Activated CD4-positive, CD25-positive, alpha-beta regulatory T cell (primary cell): ENCODE measurements at places on chromosomes 5 and 9.

DNA sequence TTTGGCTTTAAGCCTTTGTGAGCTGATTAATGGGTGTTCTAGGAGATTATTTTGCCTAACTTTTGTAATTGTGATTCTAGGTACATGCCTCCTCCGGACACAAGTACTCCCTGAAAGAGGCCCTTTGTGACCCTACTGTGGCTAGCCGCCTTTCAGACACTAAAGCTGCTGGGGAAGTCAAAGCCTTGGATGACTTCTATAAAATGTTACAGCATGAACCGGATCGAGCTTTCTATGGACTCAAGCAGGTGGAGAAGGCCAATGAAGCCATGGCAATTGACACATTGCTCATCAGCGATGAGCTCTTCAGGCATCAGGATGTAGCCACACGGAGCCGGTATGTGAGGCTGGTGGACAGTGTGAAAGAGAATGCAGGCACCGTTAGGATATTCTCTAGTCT lies 13.6 kb downstream of the ITGA1 start:
- DNase-seq = no peak

- DNase-seq = no peak
These were observed 90.2 kb downstream of the XRCC4 start for GRCh38 chr5:83167538-83167937.

- no peak for DNase-seq
These were observed 87.9 kb upstream of the TRIO start for GRCh38 chr5:14054965-14055963.

- DNase-seq = no peak
These were observed 2.1 kb downstream of the SAXO1 start for GRCh38 chr9:19030899-19031298.

DNA sequence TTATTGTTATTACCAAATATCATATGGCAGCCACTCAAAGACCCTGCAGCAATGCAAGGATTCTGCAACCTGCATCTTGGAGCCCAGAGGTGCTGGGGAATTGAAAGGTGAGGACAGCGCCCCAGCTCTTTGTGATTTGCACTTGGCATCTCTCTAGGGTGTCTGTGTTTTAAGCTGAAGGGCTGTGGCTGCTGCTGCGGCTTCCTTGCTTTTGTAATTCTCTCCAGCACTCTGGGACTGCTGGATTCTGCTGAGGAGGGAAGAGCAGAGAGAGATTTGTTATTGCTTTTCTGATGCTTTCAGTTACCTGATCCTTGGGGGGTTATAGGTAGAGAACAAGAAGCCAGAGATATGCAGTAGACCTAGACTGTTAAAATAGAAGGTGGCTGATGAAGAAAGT lies 562.4 kb downstream of the EBF1 start:
- no peak for DNase-seq

DNA sequence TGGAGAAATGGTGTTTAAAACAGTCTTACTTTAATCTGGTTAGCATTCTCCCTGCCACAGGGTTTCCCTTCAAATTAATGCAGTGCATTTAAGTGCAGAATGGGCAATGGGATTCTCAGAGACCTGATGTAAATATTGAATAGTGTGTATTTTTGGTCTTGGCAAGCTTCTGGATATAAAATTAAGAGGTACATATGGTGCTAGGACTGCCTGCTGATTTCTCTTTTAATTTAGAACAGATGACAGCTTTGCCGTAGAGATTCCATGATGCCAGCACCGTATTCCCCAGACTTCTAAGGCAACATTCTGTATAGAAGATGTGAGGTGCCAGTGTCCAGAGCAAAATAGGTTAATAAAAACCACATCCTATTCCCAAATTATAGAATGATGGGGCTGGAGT lies 1.9 kb downstream of the MTAP start:
- no peak for DNase-seq

GRCh38 chr5:38618154-38618553 lies 61.7 kb upstream of the LIFR start:
- DNase-seq = no peak

DNA sequence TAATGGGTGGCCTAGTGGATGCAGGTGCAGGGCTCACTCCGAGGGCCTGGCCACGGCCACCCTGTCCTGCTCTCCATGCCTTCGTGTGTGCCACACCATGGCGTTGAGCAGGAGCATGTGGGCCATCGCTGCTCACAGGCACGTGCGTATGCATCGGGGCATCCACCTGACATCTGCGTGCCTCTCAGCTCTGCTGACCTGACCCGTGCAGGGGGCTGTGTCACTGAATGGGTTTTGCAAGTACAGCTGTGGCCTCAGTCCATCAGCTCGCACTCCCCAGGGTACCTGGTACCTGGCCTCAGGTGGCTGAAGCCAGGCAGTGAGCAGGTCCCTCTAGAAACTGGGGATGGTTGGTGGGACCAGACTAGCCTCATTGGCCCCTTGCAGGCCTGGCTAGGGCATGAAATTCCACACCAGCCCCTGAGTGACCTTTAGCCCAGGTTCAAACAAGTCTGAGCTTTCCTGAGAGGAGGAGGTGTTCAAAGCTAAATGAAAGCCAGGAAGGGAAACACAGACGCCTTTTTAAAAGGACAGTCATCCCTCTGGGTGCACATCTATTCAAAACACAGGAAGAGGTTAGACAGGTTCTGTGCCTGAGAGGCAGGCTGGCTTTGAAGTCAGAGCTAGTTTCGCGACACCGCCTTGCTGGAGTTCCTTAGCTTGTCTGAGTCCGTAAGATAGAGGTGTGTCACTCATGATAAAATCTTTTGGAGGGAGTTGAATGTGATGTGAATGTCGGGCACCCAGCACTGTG lies 74.0 kb downstream of the MACROH2A1 start:
- no peak for DNase-seq

DNA sequence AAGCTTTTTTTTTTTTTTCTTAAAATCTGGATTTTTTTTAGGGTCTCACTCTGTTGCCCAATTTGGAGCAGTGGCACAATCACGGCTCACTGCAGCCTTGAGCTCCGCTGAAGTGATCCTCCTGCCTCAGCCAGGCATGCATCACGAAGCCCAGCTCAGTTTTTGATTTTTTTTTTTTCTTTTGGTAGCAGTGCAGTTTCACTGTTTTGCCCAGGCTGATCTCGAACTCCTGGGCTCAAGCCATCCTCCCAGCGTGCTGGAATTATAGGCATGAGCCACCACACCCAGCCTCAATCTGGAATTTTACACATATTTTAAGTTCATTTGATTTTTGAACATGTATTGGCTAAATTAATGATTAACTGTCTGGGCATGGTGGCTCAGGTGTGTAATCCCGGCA lies 36.3 kb downstream of the TRIO start:
- no peak for DNase-seq

DNA sequence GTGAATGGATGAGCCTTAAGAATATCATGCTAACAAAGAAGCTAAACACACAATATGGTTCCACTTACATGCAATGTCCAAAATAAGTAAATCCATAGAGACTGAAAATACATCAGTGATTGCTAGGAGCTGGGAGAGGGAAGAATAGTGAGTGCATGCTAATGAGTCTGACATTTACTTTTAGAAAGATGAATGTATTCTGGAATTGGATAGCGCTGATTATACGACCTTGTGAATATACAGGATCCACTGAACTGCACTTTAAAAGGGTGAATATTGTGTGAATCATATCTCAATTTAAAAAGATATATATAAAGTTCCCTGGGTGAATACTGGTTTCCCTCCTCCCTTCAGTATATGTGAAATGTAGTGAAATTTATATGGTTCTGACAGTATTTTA lies 46.2 kb downstream of the LOX start:
- DNase-seq = no peak

GRCh38 chr5:1515921-1516571 lies 7.7 kb downstream of the LPCAT1 start:
- no peak for DNase-seq

DNA sequence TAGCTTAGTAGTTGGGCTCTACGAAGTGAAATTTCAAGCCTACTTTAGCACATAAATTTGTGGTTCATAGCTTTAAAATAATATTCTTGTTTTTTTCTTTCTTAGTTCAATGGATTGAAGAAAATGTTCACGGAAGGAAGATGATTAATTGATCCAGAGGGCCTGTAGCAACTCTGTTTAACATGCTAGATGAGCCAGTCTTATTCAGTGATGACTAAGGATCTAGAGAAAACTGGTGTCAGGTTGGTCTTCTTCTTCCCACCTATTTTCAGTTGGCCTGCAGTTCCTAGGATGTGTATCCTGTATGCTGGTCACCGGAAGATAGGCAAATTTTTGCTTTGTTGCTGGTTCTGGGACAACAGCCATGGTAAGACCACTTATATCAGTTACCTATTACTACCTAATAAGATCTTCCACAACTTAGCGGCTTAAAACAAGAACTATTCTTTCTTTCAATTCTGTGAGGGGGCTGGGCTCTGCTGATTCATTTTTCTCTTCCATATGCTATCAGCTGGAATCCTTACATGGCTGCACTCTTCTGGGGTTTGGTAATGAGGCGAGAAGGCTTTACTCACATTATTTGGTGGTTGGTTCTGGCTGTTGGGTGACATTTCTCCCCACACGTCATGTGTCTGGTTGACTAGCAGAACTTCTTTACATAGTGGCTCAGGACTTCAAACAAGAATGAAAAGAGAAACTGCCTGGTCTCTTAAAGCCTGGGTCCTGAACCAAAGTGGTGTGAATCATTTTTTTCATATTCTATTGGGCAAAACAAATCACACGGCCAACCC lies 182.7 kb upstream of the ACTBL2 start:
- DNase-seq = no peak

DNA sequence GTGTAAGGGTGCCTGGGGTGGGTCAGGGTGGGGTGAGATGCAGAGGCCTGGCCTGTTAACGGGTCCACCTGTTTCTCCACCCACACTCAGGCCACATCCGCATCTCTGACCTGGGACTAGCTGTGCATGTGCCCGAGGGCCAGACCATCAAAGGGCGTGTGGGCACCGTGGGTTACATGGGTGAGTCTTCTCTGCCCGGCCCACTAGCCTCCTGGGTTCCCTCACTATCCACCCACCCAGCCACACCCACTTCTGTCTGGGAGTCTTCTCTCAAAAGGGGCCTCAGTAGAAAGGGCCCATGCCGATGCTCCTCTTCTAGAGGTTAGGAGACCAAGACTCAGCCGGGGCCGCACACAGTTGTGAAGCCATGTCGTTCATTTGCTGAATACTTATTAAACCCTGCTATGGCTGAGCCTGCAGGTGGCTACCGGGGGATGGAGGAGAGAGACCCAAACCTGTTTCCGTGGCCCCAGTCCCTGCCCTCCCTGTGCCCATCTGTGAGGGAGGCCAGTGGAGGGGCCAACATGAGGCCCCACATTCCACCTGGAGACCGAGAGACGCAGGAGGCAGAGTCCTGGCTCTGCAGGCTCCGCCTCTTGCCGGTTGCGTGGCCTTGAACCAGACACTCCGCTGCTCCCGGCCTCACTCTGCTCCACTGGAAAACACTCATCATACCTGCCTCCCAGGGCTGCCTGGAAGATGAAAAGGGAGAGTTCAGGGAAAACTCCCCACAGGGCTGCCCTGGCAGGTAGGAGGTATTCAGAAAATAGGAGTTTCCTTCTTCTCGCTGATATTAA lies 8.7 kb downstream of the GRK6 start:
- DNase-seq = no peak

DNA sequence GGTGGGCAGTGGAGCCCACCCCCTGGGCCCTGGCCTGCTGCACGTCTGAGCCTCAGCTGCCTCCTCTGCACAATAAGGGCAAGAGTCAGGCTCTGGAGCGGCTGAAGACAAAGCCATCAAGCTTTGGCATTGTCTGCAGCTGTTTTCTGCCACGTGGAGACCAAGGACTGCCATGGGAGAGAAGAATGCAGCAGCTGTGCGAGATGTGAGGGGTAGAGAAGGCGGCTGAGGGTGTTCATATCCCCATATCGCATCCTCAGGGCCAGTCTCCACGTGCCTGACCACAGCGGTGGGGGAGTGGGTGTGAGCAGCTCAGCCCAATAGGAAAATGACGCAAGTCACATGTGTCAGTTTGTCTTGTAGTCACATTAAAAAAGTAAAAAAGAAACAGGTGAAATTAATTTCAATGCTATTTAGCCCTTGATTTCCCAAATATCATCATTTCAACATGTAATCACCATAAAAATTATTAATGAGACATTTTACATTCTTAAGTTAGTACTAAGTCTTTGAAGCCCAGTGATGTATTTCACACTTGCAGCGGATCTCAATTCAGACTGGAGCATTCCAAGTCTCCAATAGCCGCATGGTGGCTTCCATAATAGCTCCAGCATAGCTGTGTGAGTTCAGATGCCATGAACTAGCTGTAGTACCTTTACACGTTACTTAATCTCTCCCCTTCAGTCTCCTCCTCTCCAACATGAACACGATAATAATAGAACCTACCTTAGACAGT lies 6.6 kb downstream of the C1QTNF2 start:
- DNase-seq = no peak

DNA sequence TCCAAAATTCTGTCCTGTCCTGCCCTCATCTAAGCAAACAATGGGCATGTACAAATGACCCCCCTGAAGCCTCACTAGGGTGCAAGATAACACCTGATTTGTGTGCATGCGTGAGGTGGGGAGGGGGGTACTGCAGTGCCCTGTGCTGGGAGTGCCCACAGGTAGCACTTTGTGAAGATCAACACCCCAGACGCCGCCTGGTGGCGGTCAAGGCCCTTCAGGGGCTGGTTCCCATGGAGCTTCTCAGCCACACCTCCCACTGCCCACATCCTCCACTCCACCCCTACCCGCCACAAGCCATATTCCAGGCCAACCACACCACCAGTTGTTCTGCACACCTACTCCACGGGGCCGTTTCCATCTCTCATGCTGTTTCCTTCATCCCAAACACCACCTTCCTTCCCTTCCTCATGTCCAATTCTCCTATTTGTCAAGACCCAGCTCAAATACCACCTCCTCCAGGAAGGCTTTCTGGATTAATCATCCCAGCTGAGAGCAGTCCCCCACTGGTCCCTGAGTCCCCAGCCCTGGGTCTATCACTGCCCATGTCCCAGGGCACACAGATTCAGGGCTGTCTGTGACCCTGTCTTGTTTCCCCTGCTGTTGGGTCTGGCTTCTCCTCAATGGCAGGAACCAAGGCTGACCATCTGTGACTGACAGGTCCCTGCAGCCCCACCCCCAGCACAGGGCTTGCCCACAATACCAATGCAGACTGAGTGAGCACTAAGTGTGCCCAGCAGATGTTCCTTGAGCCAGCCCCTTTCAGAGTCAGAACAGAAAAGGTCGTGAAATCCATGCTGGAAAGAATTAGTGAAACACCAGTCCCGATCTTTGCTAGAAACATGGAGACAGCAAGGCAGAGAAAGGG lies 178.4 kb downstream of the PAX5 start:
- DNase-seq = no peak
